ENCODE measurements at places on chromosomes 5 and 9.
A peak's percentile ranks its signal among the peaks of the same experiment; 100 is the strongest.

DNA sequence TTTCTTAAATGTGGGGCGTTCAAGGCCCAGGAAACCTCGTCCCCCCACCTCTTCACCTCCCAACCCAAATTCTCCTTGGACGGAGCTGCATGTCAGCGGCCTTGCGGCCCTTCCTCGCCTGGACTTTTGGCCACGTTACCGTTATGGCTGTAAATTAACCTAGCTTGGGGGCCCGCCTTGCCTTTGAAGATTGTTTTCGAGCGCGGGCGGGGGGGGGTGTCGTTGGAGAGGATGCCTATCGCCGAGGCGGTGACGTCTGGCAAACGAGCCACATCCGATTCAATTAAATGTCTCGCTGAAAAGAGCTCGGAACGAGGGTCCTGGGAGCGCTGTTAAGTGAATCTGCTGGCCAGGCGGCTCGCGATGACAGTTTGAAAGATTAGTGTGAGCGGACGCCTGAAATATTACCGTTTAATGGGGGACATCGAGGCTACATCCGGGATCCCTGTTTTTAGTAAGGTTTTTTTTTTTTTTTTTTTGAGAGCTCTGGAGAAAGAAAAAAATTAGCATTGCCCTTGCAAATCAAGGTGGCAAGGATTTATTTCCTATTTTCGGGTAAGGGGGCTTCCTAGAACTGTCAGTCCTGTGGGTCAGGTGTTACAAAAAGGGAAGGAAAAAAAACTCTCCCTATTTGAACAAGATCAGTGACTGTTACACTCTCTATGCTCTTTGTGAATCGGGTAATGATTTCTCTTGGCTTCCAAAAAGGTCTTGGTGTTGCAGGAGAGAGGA lies 2.3 kb upstream of the NKX2-5 start:
- no peak for DNase-seq

DNA sequence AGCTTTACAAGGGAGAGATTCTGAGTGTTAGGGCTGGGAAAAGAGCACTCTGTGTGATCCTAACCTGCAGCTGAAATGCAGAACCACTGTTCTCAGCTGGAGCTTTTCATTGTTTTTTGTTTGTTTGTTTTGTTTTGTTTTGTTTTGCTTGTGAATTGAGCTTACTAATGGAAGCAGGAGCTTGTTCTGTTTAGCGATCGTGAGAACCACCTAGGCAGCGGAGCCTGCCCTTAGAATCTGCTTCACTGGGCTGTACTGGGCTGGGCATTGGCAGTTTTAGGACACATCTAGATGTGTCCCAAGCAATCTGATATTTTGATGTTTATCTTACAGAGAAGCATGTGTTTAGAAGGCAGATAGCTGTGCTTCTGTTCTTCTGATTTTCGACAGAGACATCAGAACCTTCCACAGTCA lies 14.3 kb downstream of the SYK start:
- no peak for DNase-seq

- no peak for DNase-seq
Measured at GRCh38 chr5:124030043-124030491, 518.1 kb downstream of the CSNK1G3 start.

GRCh38 chr5:14816374-14816998 lies 55.1 kb downstream of the ANKH start:
- DNase-seq, result no peak

- DNase-seq, result no peak
Measured at GRCh38 chr5:175380701-175381100, 63.3 kb downstream of the DRD1 start.

DNA sequence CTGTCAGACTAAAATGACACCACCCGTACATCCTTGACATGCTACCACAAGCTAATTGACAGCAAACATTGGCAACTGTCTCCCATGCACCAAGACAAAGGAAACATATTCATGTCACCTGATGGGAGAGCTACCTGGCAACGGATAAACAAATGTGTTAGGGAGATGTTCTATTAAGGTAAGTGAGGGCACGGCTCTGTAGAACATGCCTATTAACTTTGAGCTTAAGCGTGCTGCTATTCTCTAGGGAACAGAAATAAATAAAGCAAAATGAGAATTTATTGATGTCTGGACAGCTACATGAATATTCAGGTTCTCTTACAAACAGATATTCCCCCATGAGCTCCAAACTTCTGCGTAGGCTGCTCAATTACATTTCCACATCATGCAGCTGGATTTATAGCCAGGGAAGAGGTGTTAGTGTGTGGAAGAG lies 361.4 kb upstream of the RFX3 start:
- no peak for DNase-seq

DNA sequence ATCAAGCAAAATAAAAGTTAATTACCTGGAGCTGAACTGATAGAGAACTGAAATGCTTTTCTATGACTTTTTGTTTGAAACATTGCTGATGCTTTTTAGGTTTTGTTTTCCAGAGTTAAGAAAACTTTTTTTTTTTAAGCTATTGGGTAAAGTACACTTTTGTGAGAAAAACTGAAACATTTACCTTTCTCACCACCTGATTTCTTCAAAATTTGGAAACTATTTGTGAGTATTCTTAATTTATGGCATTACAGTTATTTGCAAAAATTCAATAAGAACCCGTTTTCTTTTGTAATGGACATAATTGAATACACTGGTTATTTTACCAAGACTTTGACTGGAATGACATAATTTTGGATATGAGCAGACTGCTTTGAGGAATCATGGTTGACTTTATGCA lies 6.6 kb downstream of the C9orf153 start:
- no peak for DNase-seq

DNA sequence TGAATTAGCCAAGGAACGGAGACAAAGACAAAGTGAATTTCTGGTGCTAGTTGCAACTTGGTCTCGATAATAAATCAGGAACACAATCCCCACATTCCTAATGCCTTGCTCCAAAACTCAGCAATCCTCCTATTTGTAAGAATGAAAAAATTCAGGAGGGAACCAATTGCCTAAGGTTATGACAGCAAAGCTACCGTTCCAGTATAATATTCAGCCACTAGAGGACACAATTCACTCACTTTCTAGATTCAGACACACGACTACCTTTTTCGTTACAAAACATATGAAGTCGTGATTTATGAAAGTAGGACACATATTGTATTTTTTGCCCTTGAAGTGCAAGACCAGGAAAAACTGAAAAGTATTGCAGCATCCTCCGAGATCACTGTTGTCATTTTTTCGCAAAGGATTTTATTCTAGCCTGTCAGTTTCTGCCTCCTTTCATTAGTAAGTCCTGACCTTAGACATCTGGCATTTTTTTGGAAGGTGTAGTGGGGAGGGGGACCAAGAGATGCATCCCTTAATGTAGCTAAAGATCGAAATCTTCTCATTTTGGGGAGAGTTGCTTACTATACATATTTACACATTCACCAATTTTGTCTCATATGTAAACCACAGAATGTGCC lies 133.1 kb downstream of the DOCK8 start:
- peak; percentile 7 for DNase-seq

GRCh38 chr5:135846311-135846710 lies 11.8 kb downstream of the SLC25A48 start:
- no peak for DNase-seq

DNA sequence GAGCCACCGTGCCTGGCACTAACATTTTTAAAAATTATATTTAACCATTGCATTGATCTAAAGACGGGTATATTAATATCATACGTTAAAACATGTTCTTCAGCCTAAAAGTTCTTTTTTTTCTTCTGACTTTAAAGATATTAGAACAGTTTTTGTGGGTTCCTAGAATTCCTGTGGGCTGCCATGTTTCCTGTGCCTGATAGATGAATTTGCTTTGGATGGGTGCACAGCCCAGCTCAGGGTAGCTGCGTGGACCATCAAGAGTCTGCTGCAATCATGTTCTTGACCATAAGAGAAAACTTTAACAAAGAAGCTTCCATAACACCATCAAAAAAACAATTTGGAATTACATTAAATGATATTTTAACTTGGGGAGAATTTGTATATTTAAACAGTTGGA lies 2.4 kb upstream of the LAMC3 start:
- no peak for DNase-seq

DNA sequence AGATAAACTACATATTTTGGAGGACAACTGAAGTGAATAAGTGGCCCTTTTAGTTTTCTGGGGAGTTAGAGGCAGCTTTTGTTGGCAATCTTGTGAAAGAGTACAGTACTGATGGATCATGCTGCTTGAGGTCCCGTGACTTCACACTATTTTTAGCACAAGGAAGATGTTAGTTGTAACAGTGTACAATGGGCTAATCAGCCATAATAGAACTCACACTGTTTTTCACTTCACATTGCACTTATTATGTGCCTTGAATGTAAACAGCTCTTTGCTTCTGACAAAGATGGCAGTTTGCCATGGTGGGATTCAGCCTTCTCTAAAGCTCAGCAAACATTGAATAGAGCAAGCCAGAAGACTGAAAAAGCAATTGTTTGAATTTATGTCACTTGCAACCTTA lies 176.7 kb upstream of the ZNF608 start:
- DNase-seq, result no peak

- no peak for DNase-seq
Measured at GRCh38 chr9:83219924-83220438, 157.0 kb upstream of the RASEF start.

GRCh38 chr9:87618226-87618625 lies 107.7 kb upstream of the CTSL start:
- no peak for DNase-seq

GRCh38 chr9:117555964-117556629 lies 141.2 kb upstream of the ASTN2 start:
- no peak for DNase-seq

- DNase-seq, result no peak
Measured at GRCh38 chr9:133493428-133493827, 14.5 kb upstream of the SLC2A6 start.

DNA sequence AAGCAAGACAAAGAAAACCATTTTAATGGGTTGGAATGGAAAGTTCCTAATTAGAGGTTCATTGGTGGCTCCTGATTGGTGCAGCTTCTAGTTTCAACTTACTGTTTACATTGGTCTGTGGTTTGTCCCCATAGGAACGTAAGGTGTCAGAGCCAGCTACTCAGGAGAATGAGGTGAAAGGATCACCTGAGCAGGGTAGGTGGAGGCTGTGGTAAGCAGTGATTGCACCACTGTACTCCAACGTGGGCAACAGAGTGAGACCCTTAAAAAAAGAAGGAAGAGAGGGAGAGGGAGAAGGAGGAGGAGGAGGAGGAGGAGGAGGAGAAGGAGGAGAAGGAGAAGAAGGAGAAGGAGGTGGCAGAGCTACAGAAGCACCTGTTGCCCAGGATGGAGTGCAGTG lies 30.4 kb downstream of the KCNIP1 start:
- no peak for DNase-seq

DNA sequence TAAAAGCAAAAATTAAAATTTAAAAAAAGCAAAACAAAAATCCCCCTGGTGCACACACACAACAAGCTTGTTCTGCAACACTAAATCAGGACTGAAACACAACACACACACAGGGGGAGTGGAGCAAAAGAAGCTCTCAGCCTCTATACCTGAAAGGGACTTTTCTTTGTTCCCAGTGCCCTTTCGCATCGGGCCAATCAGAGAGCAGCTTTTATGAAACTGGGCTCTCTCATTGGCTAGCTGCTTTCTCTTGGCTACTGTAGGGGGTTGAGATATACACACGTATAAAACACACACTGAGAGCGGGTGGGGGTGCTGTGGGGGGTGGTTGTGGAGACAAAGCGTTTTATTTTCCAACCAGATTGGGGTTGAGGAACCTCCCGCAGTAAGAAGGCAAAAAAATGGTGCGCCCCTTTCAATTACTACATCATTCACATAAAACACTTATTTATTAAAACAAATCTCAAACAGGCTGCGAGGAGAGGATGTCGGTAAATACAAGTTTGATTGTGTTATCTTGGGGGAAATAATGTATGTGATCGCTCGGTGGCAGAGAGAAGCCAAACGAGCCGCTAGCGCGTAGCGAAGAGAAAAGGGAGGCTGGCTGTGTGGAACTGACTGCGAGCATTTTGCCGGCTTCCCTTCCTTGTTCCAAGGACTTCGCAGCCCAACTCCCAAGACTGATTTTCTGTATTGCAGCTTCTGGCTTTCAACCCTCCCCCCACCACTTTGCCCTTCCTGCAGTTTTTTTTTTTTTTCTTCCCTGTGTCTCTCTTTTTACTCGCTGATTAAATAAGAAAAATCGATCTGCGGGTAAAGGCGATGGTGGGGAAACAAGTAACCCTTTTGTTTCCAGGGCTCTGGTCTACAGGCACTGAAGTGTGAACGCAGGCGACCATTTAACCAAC lies 2.5 kb upstream of the ZNF608 start:
- no peak for DNase-seq

- DNase-seq, result no peak
Measured at GRCh38 chr5:91119217-91119616, 263.9 kb downstream of the ARRDC3 start.

DNA sequence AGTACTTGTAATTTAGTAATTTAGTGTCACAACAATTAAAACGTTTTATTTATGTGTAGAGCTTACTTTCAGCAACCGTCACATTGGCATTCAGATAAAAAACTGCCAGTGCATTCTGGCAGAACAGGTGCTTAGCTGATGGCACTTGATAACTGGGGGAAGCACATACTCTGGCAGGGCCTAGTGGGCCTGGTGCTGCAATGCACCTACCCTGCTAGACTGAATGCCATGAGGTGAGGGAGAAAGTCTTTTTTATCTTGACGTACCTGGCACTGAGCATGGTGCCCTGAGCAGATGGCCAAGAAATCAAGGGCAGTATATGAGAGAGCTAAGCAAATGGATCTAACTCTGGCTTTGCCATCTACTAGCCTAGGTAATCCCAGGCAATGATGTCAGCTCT lies 280.6 kb upstream of the EFNA5 start:
- DNase-seq, result no peak

- no peak for DNase-seq
Measured at GRCh38 chr9:130662099-130662969, 2.1 kb upstream of the PRDM12 start.

DNA sequence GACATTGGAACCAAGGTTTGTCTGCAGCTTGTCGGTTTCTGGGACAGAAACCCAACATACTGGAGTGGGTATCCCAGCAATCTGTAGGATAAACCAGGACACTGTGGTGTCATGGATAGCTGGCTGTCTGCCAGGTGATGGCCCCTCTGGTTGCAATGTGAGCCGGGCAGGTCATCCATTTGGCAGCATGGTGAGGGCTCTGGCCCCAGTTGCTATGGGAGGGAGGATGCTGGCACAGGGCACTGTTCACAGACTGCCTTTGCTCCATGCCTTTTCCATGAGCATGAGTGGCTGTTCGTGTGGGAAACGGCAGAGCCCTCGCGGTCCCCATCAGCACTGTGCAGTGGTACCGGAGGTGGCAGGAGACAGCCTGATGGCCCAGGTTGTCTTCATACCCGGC lies 6.4 kb downstream of the S1PR3 start:
- DNase-seq, result no peak

- DNase-seq, result no peak
Measured at GRCh38 chr5:35668794-35669193, 51.1 kb downstream of the SPEF2 start.

DNA sequence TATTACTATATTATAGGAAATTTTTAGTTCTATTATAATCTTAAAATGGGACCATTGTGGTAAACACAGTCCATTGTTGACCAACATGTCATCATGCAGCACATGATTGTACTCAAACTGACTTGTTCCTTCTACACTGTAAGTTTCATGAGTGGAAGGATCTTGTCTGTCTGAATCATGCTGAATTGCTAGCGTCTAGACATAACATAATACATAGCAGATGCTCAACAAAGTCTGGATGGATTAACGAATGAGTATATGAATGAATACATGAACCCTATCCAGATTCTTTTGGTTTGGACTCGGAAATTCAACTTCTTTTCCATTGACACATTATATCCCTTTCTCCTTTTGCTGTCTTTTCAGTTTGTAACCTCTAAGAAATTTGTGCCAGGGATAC lies 429.2 kb upstream of the SGCD start:
- DNase-seq, result no peak

Data from NCI-H226 (cell line).